ENCODE measurements at places on chromosomes 6 and 20. TPM values are rescaled to one million over a fixed set of nuclear protein-coding genes. Genes with fewer than 3 reads are reported as not detected.

DNA sequence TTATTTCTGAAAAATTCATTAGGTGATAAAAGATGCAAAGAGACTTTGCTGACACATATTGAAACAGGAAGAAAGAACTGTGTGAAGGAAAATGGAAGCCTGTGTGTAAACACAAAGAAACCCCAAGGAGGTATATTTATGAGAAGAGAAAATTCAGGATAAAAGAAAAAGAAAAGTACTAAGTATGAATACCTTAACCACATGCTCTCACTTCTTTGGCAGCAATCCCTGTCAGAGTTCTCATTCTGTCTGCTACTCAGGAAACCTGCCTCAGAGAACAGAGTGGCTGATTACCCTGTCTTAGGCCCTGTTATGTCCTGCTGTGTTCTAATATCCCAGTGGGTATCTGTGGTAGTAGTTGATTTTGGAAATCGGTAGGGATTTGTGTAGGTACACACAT, 457.9 kb downstream of the TBC1D32 start:
- DNase-seq, result no peak

Gene HLA-DOB
- total RNA-seq, result not detected

DNA sequence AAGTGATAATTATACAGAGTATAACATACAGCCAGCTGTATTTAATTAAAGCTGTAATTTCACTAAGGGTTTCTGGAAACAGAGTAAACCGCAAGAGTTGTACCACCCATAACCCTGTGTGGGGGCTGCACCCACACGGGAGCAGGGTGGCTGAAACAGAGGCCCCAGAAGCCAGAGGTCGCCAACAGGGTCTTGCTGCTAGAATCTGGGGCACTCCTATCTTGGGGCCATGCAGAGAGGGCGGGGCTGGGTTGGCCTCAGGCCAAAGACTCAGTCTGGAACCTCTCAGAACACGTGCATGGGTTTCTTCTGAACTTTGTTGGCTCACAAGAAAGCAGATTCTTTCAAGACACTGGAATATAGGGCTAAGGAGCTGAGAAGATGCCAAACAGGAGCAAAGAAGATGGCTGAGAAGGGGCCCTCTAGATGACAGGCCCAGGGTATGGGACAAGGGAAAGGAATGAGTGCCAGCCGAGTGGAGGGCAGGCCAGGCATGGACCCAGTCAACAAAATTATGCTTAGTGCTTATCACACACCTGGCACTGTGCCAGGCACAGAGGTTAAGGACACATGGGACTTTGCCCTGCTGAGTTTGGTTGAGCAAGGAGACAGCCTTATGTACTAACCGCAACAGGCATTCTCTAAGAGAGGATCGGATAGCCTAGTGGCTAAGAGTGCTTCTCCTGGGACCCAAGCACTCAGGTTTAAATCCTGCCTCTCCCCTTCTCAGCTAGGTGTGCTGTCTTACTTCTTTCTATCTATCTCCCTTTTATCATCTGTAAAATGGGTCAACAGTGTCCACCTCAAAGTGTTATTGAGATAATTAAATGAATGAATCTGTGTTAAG, 96.6 kb upstream of the FOXP4 start:
- DNase-seq, result no peak

- DNase-seq, result no peak
Measured at GRCh38 chr6:99416226-99416625, 8.9 kb downstream of the PNISR start.

Gene POPDC3
- total RNA-seq, result 45.7 TPM

DNA sequence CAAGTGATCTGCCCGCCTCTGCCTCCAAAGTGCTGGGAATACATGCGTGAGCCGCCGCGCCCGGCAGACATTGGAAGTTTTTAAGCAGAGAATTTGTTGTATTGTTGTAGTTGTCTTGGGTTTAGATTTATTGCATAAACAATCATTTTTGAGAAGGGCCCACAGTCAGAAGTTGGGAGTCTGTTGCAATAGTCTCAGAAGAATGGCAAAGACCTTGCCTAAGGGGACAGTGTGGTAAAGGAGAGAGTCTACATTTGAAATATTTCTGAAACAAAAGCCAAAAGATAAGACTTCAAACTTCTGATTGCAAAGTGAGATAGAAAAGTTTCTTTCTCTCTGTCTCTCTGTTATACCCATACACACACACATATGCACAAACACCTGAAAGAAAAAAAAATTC, 22.5 kb downstream of the HFE start:
- no peak for DNase-seq

Gene BTBD9
- 6.9 TPM for total RNA-seq

Gene TMX4
- 20.3 TPM for total RNA-seq
